ENCODE measurements at places on chromosomes 6 and 20. TPM values are rescaled to one million over a fixed set of nuclear protein-coding genes. Genes with fewer than 3 reads are reported as not detected.

TMEM200A gene
- 36.0 TPM for polyA plus RNA-seq

SCGN gene
- not detected for polyA plus RNA-seq

ULBP2 gene
- polyA plus RNA-seq, result 5.0 TPM

CRISP3 gene
- not detected for polyA plus RNA-seq

IL20RA gene
- 0.29 TPM for polyA plus RNA-seq

TNFAIP3 gene
- polyA plus RNA-seq, result 1.1 TPM

SPTLC3 gene
- polyA plus RNA-seq, result 0.05 TPM

SLC22A23 gene
- polyA plus RNA-seq, result not detected

GCLC gene
- polyA plus RNA-seq, result 11.2 TPM

SIRPB2 gene
- not detected for polyA plus RNA-seq

HLA-DRB5 gene
- polyA plus RNA-seq, result not detected

CNBD2 gene
- polyA plus RNA-seq, result 6.6 TPM

SEL1L2 gene
- polyA plus RNA-seq, result not detected

NRN1 gene
- polyA plus RNA-seq, result 8.5 TPM

TXLNB gene
- polyA plus RNA-seq, result 0.12 TPM

MLN gene
- polyA plus RNA-seq, result not detected
